ENCODE measurements at places on chromosomes 2 and 18.

DNA sequence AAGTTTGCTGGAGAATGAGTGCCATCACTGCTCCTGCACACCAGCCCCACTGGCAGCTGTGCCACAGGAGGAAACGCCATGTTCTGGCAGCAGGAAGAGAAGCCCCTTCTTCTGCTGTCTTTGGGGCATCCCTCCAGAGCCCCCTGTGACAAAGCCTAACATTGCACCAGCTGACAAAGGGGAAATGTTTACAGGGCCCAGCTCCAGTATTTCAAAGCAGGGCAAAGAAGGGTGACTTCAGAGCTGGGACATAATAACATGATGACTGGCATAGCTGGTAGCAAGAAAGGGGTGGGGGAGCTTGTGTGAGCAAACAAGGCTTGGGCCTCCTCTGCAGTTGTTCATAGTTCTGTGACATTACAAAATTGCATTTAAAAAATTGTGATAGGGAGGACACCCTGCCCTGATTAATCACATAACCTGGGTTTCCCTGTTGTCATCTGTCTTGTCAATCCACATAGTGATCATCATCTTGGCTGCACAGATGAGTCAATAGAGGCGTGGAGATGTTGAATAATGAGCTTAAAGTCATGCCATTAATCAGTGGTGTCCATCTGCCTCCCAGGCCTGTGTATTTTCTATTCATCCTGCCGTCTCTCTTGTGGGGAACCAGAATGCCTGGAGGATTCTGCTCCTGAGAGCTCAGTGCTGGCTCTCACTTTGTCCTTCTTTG is 29.1 kb upstream of the PDIA6 start:
- no peak for DNase-seq

DNA sequence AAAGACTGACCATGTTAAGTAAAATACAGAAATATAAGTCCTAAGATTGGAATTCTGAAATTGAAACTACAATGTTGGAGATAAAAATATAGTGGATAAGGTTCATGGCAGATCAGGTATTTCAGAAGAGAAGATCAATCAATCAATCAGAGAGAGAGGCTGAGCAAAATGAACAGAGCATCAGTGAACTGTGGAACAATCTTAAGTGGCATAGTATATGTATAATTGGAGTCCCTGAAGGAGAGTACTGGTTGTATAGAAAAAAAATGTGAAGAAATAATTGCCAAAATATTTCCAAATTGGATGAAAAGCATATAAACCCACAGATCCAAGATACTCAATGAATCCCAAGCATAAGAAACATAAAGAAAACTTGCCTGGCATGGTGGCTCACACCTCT is 35.0 kb downstream of the ASB18 start:
- no peak for DNase-seq

DNA sequence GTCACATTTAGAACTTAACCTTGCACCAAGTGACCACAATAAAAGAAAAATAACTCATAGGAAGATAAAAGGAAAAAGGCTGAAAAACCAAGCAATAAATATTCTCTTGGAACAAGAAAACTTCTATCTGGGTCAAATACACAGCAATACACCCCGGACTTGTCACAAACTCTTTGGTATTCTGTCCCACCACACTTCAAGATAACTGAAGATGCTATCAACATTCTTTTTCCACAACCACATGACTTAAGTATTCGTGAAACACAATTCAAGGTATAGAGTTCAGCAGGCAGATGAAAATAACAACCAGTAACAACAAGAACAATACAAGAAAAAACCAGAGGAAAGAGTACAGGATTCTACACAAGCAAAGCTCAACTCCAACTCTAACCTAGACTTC is 18.0 kb downstream of the MBD2 start:
- no peak for DNase-seq

DNA sequence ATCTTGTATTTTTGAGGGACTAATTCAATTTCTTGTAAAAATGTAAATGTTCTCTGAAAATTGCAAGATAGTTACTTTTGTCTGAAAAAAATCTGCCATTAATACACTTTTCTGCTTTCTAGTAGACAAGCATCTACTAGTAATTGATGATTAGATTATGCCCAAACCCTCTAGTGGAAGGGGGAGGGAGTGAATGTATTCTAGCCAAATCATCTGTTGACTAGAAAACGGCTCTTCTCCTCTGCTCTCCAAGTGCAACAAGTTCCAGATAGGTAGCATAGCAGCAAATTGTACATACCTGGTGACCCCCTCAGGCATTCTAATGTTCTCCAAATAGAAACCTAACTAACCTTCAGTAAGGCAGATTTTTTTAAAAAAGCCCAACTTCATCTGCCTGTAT is 58.6 kb downstream of the RELCH start:
- DNase-seq: no peak

DNA sequence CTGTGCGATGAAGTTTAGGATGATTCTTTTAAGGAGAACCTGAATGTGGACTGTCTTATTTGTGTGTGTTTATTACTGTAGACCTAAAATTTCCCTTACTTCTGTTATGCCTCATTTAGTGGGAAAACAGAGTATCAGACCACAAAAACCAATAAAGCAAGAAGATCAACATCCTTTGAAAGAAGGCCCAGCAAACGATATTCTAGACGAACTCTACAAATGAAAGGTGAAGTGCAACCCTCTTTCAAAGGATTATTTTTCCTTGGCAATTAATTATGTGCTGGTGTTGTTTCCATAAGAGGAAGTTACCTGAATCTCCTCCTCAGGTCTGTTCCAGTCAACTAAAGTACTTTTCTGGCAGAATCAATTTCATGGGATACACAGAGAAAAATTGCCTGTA is 78.6 kb downstream of the EPB41L5 start:
- DNase-seq: no peak

DNA sequence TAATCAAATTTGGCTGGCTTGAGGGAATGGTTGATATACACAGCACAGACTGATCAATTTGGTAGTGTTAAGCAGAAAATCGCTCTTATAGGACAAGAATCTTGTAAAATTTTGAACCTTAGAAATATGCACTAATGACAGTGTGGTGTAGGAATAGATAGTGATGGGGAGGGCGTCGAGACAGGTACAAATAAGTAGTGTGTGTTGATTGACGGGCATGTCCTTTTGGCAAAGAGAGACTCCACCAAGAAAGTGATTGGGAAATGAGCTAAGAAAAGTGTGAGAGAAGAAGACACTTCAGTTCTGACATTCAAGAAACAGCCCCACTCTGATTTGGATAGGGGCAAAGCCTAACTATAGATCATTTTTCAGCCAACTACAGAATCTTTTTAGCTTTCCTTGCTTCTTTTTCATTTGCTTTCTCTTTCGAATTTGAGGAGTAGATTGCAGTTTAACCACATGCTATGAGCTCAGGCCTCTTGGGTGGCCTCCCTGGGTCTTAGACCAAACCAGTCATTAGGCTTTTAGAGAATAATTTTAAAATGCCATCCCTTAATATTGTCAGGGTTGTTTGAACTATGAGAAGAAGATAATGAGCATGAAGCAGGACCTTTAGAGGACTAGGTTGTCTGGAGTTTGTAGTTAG is 127.1 kb downstream of the CERS6 start:
- DNase-seq: no peak

DNA sequence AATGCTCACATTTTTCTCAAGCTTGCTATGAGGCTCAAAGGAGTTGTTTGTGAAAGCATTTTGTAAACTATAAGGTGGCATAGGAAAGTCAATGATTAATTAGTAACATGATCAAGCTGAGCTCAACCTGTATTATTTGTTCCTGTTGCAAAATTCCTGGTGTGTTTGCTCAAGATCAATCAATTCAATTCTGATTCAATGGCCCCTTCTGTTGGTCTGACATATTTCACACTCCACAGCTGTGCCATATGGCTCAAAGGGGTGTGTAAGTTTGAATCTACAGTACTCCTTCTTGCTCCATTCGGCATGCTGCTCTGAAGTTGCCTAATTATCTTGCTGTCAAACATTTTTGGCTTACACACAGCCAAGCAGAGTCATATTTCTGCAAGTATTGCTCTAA is 341.6 kb upstream of the LRP1B start:
- DNase-seq: no peak

DNA sequence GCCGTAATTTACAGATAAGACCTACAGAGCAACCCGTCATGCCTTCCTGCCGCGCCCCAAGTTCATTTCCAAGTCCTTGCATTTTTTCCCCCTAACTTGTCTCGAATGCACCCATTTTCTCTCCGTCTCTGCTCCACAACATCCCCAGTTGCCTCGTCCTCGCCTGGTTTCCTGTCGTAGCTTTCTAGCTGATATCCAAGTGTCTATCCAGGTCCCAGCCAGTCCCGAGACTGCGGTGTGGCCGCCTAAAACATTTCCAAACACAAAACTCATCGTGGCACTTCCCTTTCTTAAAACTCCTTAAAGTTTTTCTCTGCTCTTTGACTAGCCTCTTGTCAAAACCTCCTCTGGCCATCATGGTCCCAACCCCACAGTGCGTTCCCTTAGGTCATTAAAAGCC is 1.2 kb upstream of the BARD1 start:
- no peak for DNase-seq

DNA sequence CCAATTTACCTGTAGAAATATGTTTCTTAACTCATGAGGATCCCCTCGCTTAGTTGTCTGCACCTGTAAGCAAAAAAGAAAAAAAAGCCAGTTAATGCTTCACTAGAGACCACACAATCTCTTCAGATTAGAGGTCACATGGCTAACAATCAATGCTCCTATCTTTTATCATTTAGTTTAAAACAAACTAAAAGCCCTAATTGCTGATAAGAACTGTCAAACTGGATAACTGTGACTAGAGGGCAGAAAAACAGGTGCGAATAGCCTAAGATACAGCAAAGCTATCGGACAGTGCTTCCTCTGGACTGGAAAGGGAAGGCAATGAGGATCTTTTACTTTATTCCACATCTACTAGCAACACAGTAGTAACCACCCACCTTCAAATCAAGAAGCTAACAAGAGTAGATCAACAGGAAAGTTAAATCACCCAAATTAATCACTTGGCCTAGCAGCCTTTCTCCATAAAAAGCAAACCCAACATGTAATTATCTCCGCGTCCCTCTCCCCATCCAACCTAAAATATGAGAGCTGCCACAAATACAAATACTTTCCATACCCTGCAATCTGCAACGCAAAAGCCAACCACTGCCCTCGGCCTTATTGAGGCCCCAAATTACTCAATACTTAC is 734 bp downstream of the SLC25A12 start:
- DNase-seq: no peak

DNA sequence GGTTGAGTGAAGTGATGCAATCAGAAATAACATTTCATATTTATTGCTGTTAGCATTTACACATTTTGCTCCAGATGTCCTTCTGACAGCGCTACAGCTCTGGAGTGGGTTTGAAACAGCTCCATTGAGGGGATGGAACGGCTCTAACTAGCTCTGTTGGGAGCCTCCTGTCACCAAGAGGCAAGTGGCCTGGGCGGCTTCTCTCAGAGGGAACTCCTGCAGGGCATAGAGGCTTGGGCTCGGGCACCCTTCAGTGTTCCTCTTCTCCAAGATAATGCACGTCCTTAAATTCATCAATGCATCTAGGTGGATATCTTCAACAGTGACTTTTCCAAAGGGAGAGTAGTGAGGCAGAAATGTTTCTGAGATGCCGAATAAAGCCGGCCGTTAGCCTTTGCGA is 122.5 kb downstream of the CNTNAP5 start:
- no peak for DNase-seq

- DNase-seq: no peak
Observed at GRCh38 chr2:230668939-230669303, 43.7 kb upstream of the CAB39 start.

DNA sequence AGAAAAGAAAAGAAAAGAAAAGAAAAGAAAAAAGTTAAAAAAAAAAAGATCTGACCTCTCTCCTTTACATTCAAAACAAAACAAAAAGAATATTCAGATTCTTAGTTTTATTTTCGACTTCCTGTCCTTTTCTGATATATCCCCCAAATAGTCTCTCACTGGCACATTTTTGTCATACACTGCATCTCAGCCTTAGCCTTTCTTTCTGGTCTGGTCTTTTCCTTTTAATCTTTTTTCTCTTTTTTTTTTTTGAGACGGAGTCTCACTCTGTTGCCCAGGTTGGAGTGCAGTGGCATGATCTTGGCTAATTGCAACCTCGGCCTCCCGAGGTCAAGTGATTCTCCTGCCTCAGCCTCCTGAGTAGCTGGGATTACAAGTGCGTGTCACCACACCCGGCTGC is 1.6 kb upstream of the RIOK3 start:
- DNase-seq: no peak

- no peak for DNase-seq
Observed at GRCh38 chr2:1806254-1806653, 61.9 kb upstream of the PXDN start.

GRCh38 chr2:31384351-31384750 is 30.2 kb downstream of the XDH start:
- peak; percentile 84 for DNase-seq

Data from AG09309 (cell line).